ENCODE measurements at places on chromosomes 3 and 15. TPM values are rescaled to one million over a fixed set of nuclear protein-coding genes. Genes with fewer than 3 reads are reported as not detected.

The FEZF2 gene
- not detected for total RNA-seq

The CLDN18 gene
- not detected for total RNA-seq

The SLC9C1 gene
- 0.69 TPM for total RNA-seq

DNA sequence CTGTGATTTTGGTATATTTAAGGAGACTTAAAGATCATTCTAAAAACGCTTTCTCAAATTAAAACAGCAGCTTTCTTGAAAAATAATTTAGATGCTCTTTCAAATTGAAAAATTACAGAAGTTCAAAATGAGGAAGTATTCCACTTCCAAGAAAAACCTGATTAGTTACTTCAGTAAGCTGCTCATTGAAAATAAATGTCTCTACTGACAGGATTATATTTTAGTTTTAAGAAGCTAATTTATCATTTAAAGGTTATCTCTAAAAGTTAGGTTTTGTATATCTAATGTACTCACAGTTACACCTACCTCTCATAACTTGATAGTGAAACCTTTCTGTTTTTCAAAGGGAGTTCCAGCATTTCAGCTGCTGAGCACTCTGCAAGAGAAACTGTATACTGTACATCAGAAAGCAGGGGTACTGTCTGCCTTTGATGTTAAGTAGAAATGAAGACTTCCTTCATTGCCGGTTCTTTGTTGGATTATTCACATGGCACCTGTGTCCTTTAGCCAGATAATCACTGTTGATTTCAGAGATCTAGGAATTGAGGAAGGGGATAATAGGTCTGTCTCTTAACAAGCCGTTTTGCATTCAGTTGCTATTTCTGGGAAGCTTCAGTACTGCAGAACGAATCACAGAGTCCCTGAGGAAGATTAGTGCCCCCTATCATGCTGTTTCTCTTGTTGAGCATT is 161.6 kb downstream of the TCF12 start:
- no peak for DNase-seq

All from mesothelial cell of epicardium (in vitro differentiated cells).